ENCODE measurements at places on chromosomes 3 and 15.

DNA sequence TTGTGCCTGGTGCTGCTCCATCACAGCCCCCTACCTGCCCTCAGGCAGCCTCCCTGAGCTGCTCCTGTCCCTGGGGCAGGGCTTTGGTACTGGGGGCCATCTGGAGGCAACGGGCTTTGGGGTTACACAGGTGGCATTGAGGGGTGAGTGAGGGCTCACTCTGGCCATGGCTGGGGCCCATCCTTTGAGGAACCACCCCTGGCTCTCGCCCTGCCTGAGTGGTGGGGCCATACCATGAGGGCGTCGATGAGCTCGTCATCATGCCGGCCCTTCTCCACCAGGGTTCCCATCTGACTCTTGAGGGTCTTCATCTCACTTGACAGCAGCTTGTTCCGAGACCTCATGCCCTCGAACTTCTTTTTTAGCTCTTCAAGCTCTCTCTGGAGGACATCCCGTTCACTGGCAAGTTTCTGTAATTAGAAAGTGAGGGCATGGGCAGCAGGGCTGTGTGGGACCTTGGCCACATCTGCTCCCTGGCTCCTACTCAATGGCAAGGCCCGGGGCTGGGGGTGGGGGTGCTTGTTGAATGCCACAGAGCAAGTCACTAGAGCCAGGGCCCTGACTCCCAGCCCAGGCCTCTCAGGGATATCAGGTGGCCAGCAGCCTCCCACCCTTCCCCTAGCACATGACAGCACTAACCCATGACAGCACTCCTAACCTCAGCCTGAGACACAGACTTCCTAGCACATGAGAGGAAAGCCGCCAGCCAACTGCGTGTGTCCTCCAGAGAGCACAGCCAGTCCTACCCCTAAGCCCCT lies 33.5 kb downstream of the CCDC13 start:
- no peak for DNase-seq

DNA sequence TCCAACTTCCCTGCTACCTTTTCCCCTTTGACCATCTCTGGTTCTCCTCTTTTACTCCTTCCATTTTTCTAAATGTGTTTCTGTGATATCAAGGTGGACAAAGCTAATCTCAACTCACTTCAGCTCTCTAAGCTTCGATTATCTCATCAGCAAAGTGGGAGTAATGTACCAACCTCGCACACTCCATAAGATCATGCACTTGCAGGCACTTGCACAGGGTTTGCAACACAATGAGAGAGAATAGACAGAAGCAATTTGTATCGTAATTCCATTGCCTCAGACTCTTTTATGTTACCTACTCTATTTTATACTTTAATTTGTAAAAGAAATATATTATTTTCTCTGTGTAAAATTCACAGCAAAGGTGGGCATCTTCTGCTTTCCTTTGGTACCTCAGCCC lies 7.0 kb upstream of the POLQ start:
- no peak for DNase-seq

DNA sequence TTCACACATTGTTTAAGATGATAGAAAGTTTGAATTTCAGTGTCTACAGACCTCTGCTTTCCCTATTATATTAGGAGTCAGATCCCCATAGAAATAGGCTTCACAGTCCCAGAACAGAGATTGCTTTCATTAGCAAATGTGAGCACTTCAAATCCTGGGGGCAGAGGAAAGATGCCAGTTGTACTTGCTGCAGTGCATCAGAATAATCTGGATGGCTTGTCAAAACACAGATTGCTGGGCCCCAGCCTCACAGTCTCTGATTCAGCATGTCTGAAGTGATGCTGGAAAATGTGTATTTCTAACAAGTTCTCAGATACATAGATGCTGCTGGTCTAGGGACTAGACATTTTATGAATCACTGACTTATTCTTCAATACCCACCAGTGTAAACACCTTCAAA lies 375.2 kb downstream of the FGF12 start:
- no peak for DNase-seq

DNA sequence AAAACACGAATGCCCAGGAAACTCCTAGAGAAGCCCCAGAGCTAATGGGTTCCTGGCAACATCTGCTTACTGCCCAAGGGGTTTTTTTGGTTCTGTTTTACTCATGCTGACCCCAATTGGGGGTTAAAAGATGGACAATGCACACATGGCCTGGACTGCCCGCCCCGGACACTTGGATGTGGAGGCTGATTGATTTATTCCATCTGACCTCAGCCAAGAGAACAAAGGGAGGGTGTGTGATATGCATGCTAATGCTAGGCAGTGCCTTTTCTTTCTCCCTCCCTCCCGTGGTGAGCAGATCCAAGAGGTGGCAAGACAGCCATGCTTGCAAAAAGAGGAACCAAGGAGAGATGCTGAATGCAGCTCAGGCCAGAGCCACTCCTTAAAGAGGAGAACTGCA lies 3.3 kb upstream of the LRTM1 start:
- DNase-seq: no peak

DNA sequence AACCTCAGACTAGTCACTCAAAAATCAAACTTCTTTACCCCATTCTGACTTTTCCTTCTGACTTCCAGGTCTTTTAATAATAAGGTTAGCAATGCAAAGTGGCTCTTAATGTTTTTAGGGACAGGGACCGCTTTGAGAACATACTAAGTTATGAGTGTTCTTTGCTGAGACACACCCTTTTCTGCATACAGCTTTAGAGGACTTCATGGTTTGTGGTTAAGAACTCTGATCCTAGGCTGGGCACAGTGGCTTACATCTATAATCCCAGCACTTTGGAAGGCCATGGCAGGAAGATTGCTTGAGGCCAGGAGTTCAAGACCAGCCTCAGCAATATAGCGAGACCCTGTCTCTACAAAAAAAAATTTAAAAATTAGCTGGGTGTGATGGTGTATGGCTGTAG lies 85.8 kb upstream of the CACNA2D3 start:
- DNase-seq: no peak

GRCh38 chr3:177724020-177724638 lies 526.8 kb upstream of the TBL1XR1 start:
- DNase-seq: peak; percentile 84

DNA sequence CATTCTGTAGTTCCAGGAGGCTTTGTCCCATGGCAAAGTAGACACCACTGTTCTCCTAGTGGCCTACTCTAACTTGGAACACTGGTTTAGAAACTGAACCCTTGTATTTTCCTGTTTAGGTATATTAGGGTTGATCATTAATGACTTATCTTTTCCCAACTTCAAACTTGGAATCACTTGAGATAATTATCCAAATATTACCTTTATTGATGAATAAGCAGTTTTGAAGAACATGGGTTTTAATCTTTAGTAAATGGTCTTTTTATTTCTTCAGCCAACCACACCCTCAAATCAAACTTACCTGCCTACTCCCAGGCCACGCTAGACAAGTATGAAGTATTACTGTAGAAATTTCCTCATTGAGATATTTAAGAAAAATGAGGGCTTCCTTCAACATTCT lies 6.5 kb upstream of the P3H2 start:
- no peak for DNase-seq

DNA sequence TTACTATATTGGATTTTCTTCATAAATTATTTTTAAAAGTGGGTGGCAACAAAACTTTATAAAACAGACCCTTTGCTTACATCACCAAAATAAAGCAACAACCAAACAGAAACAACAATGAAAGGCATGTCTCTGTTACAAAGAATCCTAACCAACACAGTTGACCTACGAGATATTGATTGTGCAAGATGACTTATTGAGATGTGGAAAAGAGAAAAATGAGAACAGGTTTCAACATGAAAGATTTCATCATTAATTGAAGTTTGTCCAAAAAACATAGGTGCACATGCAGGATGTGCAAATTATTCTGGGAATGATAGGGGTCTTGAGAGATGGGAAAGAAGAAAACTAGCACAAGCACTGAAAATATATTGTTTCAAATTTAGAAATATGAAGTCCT lies 9.0 kb downstream of the GMNC start:
- DNase-seq: no peak

- DNase-seq: peak; percentile 39
These were observed 23.7 kb downstream of the ALPK3 start for GRCh38 chr15:84840741-84841429.

- DNase-seq: peak; percentile 51
These were observed 82.8 kb downstream of the SMAD3 start for GRCh38 chr15:67148196-67148701.

GRCh38 chr15:58770519-58770856 lies 614 bp upstream of the MINDY2 start:
- DNase-seq: peak; percentile 54

- DNase-seq: peak; percentile 69
These were observed 37.7 kb upstream of the FGD5 start for GRCh38 chr3:14780927-14781507.

DNA sequence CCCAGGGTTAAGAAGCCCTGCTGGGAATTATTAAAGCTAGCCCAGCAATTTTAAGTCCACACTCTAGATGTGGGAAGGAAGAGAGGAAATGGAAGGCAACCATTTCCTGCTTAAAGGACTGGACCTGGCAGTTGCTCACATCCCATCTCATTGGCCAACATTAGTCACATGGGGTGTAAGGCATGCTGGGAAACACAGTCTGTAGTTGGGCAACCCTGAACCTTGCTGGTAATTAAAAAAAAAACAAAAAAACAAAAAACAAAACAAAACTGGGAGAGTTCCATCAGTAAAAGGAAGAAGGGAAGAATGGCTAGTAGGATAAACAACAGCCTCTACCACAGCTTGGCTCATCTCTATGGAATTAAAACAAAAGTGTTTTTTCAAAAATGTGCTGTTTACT lies 136.0 kb downstream of the VGLL4 start:
- no peak for DNase-seq

GRCh38 chr3:150786791-150787190 lies 23.8 kb upstream of the SIAH2 start:
- DNase-seq: no peak

- DNase-seq: no peak
These were observed 24.5 kb downstream of the ABHD6 start for GRCh38 chr3:58261954-58262666.

GRCh38 chr3:142095841-142096240 lies 53.5 kb downstream of the TFDP2 start:
- no peak for DNase-seq

DNA sequence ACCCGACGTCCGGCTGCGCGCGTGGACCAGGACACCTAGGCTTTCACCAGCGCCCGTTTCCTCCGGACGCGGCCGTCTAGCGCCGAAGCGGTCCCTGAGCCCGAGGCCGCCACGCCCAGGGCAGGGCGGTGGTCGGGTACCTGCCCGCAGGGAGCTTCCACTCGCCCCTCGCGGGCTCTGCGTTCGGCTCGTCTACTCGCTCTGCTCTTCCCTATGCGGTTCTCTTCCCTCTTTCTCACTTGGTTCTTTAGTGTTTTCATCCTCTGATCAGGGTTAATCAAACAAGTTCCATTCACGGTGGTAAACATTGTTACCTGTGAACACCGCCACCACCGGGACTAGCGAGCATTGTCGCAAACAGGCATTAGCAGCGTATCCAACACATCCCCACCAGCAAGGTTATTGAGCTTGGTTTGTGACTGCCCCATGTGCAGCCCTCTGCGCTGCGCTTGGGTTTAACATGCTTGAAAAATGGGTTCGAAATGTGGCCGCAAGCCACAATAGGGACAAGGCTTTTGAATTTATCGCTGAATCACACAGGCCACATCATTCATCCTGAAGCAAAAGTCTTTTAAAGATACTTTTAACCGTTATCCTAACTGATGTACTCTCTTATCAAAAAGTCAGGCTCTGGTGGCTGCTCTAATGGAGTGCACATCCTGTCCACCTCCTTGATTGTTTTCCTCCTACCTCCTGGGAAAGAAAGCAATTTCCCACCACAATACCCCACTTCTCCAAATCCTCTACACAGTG lies 843 bp upstream of the CD47 start:
- no peak for DNase-seq

DNA sequence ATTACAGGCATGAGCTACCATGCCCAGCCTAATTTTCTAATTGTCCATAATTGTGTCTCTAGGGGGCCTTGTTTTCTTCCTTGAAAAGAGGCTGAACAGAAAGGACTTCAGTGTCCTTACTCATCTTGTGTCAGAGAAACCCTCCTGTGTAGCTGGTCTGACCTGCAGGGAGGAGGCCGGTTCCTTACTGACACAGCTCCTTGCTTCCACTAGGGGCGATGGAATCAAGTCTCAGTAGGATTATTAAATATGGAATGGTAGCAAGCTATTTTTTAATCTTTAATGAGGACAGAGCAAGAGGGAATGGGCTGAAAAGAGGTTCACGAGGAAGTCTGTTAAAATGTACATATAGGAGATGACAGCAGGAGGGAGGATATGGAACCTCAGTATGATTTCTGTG lies 8.6 kb downstream of the LPCAT4 start:
- DNase-seq: no peak

GRCh38 chr3:4981294-4981664 lies 2.0 kb downstream of the BHLHE40 start:
- DNase-seq: no peak

- no peak for DNase-seq
These were observed 90.5 kb downstream of the DNASE1L3 start for GRCh38 chr3:58120075-58120812.

GRCh38 chr15:96369825-96370621 lies 39.5 kb downstream of the NR2F2 start:
- no peak for DNase-seq

DNA sequence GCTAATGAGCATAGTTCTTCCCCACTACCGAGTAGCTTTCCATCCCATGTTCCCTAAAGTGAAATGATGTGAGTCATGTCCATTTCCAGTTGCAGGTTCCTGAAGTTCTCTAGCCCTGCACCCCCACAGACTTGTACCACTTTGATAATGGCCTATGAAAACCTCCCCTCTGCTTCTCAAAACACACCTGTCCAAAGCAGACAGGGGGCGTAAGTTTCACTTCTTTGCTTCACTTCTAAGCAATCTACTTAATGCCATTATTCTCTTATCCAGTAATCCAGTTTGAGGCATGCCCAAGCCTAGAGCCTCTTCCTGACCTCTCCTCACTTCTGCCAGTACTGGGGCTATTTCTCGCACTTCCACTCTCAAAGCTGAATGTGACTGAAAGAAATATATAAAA lies 305.1 kb downstream of the IGSF11 start:
- DNase-seq: no peak

- DNase-seq: no peak
These were observed 28.2 kb downstream of the UBE3A start for GRCh38 chr15:25410649-25411048.

GRCh38 chr3:33372218-33373081 lies 67.8 kb downstream of the UBP1 start:
- peak; percentile 71 for DNase-seq

- DNase-seq: no peak
These were observed 44.9 kb upstream of the CTSH start for GRCh38 chr15:78989701-78990240.

DNA sequence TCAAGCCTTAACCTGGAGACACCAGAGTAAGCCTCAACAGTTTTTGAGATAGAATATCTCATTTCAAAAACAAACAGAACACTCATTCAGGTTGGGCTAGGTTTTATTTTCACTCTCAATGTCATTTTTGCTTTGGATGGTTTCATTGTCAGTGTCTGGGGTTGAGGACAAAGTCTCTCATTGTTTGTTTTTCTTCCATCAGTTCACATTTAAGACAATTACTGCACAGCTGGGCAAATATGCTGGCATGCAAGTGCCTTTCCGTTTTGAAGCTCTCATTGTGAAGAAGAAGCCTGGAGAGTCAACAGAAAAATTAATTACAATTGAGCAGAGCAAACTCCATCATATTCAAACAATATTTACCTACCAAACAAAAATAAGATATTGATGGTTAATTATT lies 1050.0 kb downstream of the TBL1XR1 start:
- no peak for DNase-seq

All from lung microvascular endothelial cell (primary cell).